ENCODE measurements at places on chromosomes 3 and 15.

DNA sequence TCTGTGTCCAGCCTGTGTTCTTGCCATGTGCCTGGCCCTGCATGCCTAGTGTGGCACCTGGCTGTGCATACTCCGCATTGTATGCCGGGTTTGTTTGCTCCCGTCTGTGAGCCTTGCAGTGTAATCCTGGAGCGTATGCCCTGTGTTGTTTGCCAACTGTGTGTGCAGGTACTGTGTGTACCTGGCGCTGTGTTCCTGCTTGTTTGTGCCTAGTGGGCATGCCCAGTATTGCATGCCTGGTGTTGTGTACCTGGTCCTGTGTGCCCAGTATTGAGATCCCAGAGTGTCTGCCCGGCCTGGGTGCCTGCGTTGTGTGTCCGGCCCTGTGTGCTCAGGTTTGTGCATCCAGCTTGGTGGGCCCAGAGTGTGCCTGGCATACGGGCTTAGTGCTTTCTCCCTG is 54.5 kb upstream of the CHRNA7 start:
- no peak for DNase-seq

GRCh38 chr3:19365471-19365870 is 217.2 kb downstream of the KCNH8 start:
- DNase-seq, result no peak

- no peak for DNase-seq
Observed at GRCh38 chr3:55477306-55478303, 9.5 kb downstream of the WNT5A start.

GRCh38 chr3:175312791-175313190 is 453.7 kb downstream of the NAALADL2 start:
- no peak for DNase-seq

- DNase-seq, result no peak
Observed at GRCh38 chr15:96261575-96262034, 68.9 kb upstream of the NR2F2 start.

- DNase-seq, result no peak
Observed at GRCh38 chr3:180253283-180253682, 216.5 kb upstream of the PEX5L start.

GRCh38 chr3:197606468-197606867 is 50.7 kb upstream of the BDH1 start:
- DNase-seq, result no peak

GRCh38 chr15:48566668-48567067 is 78.8 kb downstream of the FBN1 start:
- DNase-seq, result no peak

- DNase-seq, result no peak
Observed at GRCh38 chr3:55474213-55474632, 12.9 kb downstream of the WNT5A start.

- no peak for DNase-seq
Observed at GRCh38 chr3:54139630-54140029, 17.3 kb downstream of the CACNA2D3 start.

All from natural killer cell (primary cell).